ENCODE measurements at places on chromosomes 16 and 17.

- no peak for DNase-seq
Measured at GRCh38 chr17:2691965-2692780, 19.4 kb downstream of the CLUH start.

GRCh38 chr16:81293909-81294802 is 20.6 kb upstream of the GAN start:
- no peak for DNase-seq

GRCh38 chr17:37206299-37206698 is 169.5 kb upstream of the C17orf78 start:
- no peak for DNase-seq

- DNase-seq, result no peak
Measured at GRCh38 chr16:55297062-55297909, 26.7 kb upstream of the IRX6 start.

GRCh38 chr16:67718668-67719047 is 458 bp downstream of the GFOD2 start:
- DNase-seq, result no peak

DNA sequence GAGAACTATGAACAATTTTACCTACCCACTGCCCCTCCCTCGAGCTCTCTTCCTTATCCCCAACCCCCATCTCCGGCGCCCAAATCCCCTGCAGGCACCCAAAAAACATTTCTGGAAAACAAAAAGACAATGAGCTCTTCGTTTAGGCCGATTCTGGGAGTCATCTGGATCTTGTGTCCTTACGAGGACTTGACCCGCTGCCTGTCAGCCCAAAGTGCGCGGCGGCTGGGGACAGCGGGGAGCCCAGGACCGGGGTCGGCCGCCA is 524 bp downstream of the STRADA start:
- no peak for DNase-seq

DNA sequence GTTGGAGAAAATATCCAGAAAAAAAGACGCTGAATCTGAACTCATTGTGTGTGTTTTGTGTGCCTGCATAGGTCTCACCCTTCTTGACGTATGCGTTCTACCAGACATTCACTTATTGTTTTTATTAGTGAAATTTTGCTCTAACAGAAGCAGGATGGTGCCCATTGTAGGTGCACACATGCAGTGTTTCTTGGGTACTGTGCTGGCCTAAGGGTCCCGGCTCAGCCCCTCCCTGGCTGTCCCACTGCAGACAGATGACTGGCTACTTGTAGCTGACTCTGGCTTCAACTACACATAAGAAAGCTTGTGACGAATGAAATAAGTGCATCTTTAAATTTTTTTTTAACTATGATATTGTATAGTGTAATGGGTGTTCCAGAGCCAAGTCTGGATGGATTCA is 227.0 kb downstream of the CBLN1 start:
- DNase-seq, result no peak

DNA sequence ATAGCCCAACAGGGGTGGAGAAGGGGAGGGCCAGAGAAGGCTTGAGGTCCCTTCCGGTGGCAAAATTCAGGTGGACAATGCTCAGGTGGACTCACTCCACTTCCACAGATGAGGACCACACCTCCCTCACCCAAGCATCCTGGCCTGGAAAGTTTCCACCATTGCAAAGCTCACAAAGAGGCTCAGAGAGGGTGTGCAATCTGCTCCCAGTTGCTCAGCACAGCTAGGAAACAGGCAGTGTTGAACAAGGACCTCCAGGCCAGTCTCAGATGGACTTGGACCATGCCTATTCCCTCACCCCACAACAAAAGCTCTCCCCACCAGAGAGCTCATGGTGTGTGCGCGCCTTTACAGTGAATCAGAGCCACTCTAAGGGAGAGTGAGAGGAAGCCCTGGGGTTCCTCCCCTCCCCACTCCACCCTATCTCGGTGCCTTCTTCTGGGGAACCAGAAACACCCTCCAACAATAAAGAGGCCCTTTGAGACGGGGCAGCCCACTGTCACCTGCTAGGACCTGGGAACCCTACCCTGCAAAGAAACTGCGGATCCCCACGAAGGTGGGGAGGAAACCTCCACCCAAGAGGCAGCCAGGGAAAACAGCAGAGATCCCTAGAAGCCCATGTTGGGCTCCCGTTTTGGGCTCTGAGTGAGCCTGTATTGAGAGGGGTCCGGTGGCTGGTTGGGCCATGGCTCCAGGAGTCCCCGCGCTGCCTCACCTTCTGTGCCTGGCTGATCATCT is 1.6 kb downstream of the FAM83G start:
- no peak for DNase-seq

GRCh38 chr17:8128125-8128784 is 4.3 kb upstream of the HES7 start:
- no peak for DNase-seq

GRCh38 chr17:58504826-58505351 is 9.5 kb downstream of the MTMR4 start:
- no peak for DNase-seq

DNA sequence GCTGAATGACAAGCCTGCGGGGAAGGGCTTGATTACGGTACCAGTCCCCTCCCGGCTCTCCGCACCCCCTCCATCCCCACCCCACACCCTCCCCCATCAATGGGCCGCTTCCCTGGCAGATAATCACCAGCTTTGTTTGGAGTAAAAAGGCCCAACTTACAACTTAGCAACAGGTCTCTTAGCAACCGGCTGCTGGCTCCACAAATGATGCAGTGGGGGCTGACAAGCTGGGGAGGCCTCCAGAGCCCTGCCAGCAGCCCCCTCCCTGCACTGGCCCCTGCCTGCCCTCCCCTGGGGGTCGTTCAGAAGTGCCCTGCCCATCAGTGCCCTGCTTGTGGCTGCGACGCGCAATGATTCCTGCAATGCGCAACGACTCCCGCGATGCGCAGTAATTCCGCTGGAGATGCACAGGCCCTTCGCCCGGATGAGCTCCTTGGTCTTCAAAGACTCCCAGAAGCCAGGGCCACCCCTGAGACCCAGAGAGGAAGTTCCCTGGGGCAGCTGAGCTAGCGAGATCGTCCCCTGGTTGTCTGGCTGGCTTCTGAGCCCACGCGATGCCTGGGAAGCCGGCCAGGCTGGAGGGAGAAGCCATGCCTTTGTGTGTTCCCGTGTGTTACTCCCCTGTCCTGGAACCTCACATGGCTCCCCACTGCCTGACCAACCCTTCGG is 23.3 kb downstream of the CPNE2 start:
- DNase-seq, result no peak

- DNase-seq, result no peak
Measured at GRCh38 chr17:78137392-78138203, 7.0 kb downstream of the TMC8 start.

GRCh38 chr17:13001991-13002615 is 15.7 kb downstream of the ELAC2 start:
- DNase-seq, result no peak

GRCh38 chr16:30876867-30877266 is 17.0 kb downstream of the BCL7C start:
- no peak for DNase-seq

- DNase-seq, result no peak
Measured at GRCh38 chr17:7437950-7438614, 1.2 kb upstream of the FGF11 start.
